ENCODE measurements at places on chromosomes 7 and 10.

DNA sequence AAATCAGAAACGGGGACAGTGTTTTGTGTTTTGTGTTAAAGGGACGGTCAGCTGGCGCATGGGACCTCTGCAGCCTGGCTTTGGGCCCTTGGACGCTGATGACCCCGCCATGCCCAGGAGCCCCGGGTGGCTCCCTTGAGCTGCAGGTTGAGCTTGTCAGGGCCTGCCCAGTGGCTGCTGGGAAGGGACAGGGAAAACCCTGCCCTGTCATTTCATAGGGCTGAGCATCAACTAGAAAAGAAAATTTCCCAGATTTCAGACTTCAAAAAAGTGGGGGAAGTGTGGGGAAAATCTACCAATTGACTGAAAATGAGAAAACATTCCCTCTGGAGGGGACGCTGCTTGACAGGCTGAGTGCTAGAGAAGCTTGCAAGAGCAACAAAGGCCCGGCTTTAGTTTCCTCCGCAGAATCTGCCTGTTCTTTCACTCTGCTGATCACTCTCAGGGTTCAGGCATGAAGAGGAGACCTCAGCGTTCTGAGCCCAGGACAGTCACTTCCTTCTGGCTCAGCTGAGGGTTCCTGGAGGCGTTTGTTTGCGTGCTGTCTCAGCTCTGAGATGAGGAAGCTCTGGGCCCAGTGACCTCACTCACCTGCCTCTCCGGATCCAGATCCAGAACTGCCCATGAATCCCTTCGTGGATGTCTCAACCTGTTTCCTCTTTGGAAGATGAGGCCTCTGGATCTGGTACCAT lies 18.6 kb upstream of the DNAJB6 start:
- DNase-seq = no peak

- no peak for DNase-seq
Observed at GRCh38 chr7:143385891-143386781, 5.0 kb downstream of the ZYX start.

DNA sequence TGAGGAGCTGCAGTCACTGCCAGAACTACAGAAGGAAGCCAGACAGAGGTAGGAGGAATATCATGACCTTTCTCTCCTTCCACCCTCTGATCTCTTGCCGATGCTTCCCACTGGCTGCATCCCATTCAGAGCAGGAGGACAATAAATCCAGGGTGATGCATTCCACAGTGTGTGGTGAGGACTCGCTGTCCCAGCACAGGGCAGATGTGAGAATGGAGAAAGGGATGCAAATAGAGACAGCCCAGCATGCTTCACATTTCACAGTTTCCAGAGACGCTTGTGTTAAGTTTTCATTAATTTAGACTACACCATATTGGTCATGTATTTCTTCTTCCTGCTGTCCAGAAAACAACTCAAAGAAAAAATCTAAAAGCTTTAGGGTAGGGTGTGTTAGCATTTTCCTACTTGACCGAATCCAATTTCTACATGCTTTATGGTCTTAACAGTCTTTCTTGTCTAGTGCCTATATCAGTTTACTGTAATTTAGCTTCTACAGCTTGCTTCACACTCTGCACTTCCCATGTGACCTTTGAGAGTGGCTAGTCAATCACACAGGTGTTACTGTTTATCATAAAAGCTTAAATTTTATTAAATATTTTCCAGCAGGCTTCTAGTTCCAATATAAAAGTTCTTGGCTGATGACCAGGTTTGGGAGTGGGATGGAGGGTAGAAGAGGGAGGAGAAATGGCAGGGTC lies 155.6 kb downstream of the RAPGEF5 start:
- no peak for DNase-seq

DNA sequence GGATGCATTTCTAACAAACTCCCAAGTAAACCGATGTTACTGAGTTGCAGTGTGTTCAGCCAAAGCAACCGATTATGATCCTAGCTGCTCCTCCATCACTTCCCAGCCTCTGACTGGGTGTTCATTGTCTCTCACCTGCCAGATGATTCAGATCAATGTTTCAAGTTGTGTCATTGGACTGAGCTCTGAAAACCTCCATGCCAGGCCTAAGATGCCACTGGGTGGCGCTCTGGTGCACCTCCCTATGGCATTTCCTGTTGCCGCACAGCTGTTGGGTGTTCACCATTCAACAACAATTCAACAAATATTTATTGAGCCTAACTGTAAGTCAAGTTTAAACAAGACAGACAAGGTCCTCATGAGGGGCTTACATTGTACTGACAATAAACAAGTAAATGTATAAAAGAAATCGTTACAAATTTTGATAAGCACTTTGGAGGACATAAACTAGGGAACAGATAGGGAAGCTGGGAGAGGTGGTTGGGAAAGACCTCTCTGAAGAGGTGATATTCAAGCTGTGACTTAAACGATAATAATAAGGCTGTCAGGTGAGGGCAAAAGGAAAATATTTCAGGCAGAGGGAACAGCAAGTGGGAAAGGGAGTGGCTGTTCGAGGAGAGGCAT lies 22.8 kb downstream of the RGR start:
- peak; percentile 49 for DNase-seq

- DNase-seq = no peak
Observed at GRCh38 chr7:40674316-40674715, 539.5 kb downstream of the SUGCT start.

DNA sequence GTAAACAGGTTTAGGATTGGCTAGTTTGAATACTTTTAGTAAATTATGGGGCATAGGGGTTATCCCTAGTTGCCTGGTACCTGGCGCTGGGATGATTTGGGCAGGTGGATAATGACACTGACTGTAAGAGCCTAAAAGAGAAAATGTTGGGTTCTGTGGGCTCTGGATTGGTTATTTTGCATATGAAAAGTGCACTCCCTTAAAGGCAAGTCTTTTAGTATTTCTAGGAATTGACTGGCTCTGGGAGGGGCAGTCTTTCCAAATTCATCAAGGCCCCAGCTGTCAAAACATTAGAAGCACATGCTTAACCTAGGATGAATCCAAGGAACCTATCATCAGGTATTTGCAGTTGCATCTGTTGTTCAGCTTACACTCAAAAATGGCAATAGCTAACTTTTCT lies 454.6 kb upstream of the SORCS1 start:
- DNase-seq = no peak

GRCh38 chr7:153530441-153530840 lies 521.8 kb upstream of the DPP6 start:
- no peak for DNase-seq

- DNase-seq = no peak
Observed at GRCh38 chr10:69741671-69742355, 59.9 kb upstream of the COL13A1 start.

DNA sequence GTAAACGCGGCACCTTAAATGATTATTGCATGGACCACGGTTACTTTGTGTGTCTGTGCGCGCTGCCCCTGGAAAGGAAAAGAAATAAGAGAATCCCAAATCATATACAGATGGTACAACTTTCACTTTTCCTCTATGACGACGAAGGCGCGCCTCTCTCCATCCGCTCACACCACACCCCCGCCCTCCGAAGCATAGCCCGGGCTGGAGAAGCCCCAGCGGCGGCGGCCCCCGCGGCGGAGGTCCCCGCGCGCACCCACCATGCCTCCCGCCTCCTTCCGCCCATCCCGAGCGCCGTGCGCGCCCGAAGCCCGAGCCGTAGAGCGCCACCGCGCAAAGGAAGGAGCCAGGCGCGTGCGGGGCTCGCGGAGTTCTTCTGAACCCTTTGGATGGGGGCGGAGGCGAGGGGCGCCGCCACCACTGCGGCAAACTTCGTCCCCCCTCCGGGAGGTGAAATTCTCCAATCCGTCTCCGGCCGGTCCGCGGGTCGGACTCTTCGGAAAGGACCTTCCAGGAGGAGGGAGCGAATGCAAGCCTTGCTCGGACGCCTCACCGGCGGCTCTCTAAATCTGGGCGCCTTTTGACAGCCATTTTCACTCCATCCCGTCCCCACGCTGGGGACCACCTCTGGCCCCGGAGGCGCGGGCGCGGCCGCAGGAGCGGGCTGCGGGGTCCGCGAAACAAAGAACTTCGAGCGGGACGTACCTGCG lies 588 bp downstream of the GLI3 start:
- DNase-seq = no peak

DNA sequence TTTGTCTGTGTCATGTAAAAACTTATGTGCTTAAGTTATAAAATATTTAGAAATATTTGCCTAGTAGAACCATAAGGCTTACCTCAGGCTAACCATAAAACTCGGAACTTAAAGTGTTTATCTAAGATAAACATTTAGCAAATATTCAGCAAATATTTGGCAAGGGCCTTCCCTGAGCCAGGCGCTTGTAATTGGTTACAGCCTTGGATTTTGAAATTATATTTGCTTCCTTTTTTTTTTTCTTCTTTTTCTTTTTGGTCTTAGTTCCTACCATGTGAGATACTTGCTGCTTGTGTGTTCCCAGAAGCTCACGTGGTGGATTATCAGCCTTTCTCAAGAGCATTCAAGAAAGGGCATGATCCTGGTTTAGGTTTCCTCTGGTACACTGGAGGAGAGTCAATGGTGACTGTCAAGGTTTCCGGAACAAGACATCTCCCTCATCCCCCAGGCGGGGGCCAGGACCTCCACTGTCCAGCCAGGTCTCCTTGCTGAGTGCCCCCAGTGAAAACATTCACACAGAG lies 5.2 kb upstream of the BRI3 start:
- no peak for DNase-seq

DNA sequence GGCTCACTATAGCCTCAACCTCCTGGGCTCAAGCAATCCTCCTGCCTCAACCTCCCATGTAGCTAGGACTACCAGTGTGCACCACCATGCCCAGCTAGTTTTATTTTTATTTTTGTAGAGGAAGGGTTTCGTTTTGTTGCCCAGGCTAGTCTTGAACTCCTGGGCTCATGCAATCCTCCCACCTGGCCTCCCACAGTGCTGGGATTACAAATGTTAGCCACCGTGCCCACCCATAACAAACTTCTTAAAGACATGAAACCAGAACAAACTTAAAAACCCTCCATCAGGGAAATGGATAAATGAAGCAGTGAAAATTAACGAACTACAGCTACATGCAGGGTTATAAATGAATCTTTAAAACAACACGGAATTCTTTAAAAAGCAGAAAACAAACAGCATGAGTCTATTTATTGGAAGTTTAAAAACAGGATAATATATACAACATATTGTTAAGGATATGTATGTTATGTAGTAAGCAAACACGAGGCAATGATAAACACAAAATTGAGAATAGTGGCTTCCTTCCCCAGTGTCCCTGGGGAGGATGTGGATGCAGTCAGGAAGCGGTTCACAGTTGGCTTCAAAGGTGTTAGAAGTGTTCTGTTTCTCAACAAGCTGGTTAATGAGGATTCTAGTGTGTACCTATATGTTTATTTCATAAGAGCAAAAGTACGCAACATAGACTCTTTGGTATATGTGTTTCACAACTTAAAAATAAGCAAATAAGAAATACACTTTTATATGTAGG lies 128.2 kb upstream of the IMMP2L start:
- DNase-seq = no peak

DNA sequence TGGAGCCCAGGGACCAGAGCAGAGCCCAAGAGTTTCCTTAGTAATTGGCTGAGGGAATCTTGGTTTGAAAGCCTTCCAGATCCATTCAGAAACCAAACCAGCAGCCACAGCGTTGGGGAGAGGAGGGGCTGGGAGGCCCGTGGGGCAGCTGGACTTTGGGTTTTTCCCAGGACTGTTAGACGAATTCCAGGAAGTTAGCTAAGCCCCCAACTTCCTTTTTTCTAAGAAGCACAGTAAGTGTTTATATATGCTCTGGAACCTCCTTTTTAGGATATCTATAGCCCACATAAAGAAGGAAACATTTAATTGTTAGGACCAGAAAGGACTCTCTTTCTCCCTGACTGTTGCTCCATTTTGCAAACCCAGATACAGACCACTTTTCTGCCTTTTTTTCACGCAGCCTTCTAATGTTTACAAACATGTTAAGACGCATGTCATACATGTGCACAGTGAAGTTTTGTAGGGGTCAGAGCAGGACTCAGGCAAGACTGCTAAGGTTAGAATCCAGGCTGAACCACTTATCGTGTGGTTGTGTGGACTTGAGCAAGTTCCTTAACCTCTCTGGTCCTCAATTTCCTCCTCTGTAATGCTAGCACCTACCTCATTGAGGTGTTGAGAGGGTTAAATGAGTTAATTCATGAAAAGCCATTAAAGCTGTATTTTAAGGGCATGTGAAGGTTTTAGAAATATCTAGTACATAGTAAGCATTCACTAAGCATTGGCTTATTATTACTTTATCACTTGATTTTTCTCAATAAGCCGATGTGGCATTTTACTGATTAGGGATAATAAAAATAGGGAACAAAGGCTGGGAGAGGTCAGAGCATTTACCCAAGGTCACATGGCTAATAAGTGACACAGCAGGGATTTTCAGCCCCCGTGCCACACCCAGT lies 42.4 kb downstream of the TBATA start:
- DNase-seq = no peak

DNA sequence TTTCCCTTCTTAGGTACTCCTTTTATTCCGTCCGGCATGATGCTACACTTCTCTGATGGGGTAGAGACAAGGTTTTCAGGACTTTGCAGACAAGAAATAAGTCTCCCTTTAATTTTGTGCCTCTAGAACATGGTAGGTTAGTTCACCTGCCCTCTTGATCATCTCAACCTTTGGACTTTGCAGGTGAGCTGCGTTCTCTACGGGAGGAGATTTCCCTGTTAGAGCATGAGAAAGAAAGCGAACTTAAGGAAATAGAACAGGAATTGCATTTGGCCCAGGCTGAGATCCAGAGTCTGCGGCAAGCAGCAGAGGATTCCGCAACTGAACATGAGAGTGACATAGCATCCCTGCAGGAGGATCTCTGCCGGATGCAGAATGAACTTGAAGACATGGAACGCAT lies 9.2 kb downstream of the CCDC136 start:
- no peak for DNase-seq

Data from activated gamma-delta T cell treated with anti-CD3 and anti-CD28 coated beads, Interleukin-2, amount 50 U/mL, for 16 hours (primary cell).